Dermis microvascular lymphatic vessel endothelial cell (primary cell): ENCODE measurements at places on chromosomes 2 and 18.
A peak's percentile ranks its signal among the peaks of the same experiment; 100 is the strongest.

GRCh38 chr2:113937501-113937900, 47.6 kb downstream of the ACTR3 start:
- DNase-seq: no peak

DNA sequence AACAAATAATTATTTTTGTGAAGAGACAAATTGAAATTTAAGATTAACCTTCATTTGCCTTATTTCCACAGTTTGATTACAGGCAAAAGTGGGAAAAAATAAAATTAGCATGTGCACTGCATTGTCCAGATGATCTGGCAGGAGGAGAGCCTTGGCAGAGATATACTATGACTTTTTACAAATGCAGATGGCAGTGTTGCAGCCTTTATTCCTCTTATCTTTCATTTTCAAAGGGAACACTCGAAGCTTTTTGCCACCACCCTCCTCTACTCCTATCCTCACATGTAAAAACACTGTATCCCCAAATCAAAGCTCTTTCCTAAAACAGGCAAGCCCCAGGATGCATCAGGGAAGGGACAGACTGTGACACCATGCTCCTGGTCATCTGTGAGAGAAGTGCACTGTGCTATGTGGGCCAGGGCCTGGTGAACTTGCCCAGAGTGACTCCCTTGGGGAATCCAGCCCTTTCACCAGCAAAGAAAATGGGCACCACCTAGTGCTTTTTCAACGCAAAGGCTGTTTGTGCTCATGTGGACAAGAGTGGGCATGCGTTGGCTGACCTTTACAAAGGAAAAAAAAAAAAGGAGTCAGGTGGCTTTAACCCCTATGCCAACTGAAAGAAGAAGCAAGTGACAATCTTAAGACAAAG, 74.7 kb upstream of the ETAA1 start:
- DNase-seq: peak; percentile 1

DNA sequence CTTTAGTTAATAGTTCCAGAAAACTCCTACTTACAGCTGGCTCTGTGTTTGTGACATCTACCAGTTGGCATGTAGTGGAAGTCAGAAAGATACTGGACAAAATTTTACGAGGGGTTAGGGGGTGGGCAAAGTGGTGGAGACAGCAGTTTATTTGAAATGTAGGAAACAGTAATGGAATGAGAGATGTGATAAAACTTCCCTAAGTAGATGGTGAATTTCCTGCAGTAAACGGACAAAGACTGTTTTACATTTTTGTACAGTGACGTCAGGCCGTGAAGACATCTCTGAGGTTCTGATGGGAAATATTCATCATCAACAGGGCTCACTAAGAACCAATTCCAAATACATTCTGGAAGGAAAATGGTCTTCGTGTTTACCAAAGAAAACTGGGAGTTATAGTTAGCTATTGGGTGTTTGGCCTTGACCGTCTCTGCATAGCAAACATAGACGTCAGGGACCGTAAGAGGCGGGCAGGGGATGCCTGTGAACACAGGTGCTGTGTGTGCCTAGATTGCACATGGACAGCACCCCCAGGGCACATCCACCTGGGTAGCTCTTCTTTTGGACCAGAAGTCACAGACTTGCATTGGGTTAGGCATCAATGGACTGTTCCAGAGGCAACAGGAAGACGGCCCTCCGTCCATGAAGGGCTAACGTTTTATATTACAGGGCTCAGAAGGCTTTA, 131.5 kb downstream of the ZNF516 start:
- DNase-seq: no peak

GRCh38 chr2:9656270-9656766, 25.5 kb upstream of the YWHAQ start:
- DNase-seq: peak; percentile 6

- DNase-seq: peak; percentile 94
Measured at GRCh38 chr18:23900994-23901393, 113.6 kb upstream of the TTC39C start.

DNA sequence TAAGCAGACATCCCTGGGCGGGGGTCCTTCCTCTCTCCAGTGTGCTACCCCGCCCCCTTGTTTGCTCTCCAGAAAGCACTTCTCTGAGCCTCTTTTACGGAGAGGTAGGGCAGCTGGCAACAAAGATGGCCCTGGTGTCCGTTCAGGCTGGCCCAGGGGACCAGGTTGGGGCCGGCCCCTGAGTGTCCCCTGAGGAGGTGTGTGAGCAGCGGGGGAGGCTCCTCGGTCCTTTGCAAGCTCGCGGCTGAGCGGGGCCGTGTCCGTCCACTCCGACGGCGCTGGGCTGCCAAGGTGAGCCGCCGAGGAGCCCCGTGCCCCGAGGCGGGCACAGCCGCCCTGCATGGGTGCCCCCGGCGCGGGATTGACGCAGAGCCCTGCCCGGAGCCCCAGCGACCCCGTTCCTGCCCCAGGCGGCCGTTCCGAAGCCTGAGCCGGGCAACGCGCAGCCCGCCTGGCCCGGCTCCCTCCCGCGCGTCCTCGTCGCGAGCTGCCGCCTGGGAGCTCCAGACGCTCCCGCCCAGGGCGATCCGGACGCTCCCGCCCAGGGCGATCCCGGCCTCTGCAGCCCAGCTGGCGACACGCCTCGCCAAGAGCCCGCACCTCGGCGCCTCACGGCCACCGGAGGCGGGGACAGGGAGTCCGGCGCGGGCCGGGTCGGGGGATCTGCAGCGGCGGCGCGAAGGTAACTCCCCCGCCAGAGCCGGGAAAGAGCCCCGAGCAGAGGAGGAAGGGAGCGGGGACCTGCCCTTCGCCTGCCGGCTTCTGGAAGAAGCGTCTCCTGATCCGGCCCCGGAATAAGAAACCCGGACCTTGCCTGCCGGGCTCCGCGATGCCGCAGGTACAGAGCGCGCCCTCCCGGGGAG, at the start of gene PROKR1:
Gene PROKR1, plus strand, starts transcription at position 569 of the 863 bp plus-strand sequence. CDS start 2,243 bp downstream, outside the sequence.
- DNase-seq: no peak

DNA sequence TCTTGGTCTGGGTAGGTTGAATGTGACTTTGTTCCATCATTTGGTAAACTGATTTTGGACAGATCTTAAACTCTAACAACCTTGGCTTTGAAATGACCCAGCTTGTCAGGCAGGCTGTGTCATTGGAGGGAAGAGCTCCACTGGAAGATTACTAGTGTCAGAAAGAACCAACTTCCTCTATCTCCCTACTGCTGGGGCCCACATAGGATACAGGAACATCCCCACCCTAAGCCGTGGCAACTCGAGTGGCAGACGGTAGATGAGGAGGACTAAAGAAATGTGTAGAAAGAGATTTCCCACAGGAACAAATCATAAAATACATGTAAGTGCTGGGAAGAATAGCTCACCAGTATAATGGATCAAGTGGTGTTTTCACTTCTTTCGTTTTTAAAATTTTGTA, 4.3 kb upstream of the G6PC2 start:
- no peak for DNase-seq

DNA sequence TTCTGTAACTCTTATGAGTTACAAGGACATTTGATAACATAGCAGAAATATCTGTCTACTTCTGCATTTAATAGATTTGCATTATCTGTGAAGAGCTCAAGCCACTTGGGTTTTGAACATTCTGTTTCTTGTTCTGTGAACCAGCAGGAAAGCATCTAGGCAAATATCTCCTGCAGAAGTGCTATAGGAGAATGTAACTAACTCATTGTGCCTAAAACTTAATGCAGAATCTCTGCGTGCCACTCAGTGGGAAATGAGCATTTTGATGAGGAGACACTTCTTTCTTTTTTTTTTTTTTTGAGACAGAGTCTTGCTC, 63.5 kb downstream of the MYOM1 start:
- DNase-seq: no peak

DNA sequence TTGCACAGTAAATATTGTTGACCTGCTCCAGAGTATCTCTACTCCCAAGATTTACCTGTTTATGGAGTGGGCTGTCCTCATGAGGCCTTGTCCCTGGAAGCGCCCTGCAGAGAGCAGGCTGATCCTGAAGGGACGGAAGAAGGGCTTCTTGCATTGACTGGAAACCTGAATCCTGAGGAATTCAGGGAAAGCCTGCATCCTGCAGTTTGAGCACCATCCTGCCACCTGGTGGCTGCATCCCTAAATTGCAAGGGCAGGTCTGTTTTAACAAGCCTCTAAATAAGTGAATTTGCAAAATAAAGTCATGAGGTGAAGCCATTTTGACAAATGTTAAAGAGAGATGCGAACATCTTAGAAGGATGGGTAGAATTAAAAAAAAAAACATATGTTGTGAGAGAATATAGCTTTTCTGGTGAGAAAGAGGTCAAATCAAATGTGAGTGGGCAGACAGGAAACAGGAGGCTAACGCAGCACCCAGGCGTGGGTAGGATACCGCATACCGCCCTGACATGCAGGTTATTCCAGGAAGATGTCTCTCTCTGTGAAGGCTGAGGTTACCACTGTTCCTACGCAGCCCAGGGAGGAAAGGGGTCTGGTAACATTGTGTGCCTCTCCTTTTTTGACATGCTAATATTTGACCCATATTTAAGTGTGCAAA, 754.9 kb downstream of the RNF144A start:
- DNase-seq: no peak

- DNase-seq: no peak
Measured at GRCh38 chr2:134276381-134277172, 22.7 kb downstream of the MGAT5 start.

DNA sequence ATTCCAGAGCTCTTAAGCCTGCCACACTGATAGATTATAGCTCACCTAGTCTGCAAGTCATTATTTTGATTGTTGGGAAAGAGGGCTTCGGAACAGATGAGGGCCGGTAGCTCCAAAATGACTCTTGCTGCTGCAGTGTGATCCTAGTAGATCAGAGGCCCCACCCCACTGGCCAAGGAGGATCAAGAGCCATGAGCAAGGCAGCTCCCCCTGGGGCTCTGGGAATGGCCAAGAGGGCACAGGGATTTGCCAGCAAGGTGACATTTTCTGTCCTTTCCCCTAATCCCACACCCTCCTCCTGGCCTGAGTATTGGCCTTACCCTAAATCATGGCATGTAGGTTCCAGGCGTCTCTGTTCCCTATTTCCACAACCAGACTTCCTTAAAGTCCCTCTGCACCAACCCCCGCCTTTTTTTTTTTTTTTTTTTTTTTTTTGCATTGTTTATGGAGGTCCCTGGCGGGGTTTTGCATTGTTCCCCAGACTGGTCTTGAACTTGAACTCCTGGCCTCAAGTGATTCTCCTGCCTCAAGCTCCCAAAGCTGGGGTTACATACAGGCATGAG, 36.5 kb downstream of the EIF4E2 start:
- no peak for DNase-seq

GRCh38 chr2:10211844-10212422, 89.4 kb downstream of the RRM2 start:
- no peak for DNase-seq

GRCh38 chr2:200297989-200298388, 8.5 kb upstream of the SPATS2L start:
- DNase-seq: no peak

DNA sequence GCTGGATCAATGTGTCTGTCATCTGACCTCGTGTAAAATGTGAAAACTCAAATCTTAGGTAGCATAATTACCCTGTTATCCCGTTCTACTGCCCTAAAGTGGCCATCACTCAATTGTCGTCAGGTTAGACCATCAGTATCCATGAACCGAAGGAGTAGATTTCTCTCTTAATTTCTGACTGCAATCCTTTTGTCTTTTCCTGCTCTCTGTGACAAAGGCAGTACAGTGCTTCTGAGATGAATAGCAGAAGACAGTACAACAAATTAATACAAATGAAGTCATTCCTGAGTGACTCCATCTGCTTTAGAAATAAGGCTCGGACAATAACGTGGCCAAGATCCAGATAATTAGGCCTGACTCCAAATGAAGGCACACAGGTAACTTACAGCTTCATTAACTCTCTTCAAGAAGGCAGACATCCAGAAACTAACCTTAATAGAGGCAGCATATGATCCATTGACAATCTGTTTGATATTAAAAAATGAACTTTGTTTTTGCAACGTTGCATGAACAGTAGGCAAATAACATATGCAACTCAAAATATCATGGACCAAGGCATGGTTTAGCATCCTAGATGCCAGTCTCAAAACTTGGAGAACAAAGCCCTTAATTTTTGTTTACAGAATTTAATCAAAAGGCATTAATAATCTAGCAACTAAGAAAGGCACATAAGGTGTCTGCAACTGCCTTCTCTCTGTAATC, 96.7 kb upstream of the CDH20 start:
- DNase-seq: no peak

- no peak for DNase-seq
Measured at GRCh38 chr18:5410582-5410981, 115.1 kb upstream of the ZBTB14 start.

DNA sequence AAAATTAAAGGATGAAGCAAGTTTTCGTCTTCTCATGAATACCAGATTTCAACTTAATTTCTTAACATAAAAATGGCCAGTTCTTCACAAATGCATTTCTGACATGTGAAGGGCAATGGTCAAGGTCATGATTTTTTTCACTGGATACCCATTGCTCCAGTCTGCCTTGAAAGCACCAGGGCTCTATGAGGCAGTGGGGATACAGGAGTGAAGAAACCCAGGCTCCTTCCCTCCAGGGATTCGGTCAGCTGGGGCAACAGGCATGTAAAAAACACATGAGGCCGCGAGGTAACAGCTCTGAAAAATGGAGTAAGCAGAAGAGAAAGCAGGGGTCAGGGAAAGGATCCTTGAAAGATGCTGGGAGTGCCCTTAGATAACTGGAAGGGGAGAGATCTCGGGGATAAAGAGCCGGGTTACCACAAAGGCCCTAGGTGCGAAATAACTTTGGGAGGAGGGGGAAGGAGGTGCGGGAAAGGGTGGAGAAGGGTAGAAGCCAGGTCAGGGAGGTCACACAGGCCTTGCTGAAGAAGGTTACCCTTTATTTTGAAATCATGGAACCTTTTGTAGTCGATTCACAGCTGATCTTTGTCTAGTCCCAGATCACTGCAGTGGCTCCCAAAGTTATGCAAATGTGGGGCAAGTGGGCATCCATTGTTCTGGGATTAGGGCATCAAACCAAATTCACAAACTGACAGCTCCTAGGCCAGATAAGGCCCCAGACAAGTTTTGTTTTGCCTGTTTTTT, 5.2 kb upstream of the SPRED2 start:
- no peak for DNase-seq

DNA sequence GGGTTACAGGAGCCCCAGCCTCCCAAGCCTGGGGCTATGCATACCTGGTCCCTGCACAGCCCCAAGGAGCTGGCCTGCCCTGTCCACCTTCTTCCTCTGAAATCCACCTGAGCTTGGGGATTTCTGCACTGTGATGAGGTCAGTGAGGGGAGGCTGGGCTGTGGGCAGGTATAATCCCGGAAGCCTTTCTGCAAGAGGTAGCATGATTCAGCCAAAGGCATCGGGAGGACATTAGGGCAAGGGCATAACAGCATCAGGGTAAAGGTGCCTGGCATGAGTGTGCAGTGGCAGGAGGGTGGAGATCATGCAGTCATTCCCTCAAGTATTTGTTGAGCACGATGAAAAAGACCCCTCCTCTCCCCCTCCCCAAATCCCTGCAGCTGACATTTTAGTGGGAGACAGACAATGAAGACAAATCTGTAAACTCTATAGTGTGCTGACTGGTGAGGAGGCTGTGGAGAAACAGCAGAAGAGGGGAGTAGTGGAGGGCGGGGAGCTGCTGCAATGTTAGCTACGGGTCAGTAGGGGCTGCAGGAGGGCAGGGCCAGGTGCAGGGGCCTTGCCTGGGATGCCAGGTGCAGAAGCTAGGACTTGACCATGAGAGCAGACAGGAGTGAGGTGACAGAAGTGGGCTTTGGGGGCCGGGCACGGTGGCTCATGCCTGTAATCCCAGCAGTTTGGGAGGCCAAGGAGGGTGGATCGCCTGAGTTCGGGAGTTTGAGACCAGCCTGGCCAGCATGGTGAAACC, 18.7 kb downstream of the ZFP36L2 start:
- no peak for DNase-seq
